ENCODE measurements at places on chromosomes 3 and 15.

- no peak for DNase-seq
These were observed 982 bp downstream of the TAGLN3 start for GRCh38 chr3:111999484-112000324.

DNA sequence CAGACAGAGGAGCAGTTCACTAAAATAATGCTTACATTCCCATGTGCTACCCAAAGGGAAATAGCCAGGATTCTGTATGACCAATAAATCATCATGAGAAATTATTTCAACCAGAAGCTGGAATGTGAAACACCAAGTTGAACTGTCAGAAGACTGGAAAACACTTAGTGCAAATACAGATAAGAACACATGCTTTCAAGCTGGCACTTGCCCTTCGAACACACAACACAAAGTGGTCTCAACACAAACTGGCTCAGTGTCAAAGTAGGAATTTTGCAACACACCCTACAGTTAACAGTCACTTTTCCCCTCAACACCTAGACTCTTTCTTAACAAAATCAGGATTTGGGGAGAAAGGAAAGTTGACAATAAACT lies 1.3 kb downstream of the FSD2 start:
- no peak for DNase-seq

- DNase-seq, result no peak
These were observed 109.6 kb downstream of the ADAMTS9 start for GRCh38 chr3:64578062-64578770.

GRCh38 chr15:74964794-74965193 lies 8.2 kb upstream of the RPP25 start:
- DNase-seq, result no peak

- no peak for DNase-seq
These were observed 169.6 kb downstream of the B3GALNT1 start for GRCh38 chr3:160935413-160936095.

- DNase-seq, result no peak
These were observed 35.2 kb downstream of the BHLHE40 start for GRCh38 chr3:5014391-5014790.

GRCh38 chr3:171688593-171688992 lies 121.7 kb downstream of the PLD1 start:
- DNase-seq, result no peak

DNA sequence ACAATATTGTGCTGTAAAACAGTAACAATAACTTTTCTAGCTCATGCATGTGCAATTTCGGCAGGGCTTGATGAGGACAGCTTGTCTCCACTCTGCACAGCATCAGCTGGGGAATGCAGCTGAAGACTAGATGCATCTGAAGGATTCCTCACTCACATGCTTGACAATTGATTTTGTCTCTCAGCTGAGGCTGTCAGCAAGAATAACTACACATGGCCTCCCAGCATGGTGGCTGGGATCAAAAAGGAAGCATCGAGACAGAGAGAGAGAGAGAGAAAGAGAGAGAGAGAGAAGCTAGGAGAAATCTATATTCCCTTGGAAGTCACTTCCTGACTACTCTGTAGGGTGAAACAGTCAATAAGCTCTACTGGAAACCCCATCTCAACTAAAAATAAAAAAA lies 487.1 kb downstream of the PLOD2 start:
- DNase-seq, result no peak

DNA sequence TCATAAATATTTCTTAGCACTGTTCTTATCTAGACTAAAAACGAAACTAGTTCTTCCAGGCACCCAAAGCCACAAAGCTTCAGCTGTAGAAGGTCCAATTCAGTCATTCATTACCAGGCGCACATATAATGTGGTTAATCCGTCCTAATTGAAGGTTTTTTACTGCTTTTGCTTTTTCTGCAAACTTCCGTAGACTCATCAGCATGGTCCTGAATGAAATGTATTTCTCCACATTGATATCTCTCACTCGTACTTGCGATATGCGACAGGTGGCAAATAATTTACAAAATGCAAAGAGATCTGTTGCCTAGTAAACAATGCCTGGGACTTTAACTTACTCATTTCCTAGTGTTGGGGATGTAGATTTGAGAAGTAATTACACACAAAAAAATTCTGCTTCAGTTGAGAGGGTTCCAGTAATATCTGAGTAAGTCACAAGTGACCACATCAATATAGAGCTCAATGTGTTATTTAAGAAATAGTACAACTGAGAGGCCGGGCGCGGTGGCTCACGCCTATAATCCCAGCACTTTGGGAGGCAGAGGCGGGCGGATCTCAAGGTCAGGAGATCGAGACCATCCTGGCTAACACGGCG lies 75.0 kb upstream of the MBNL1 start:
- DNase-seq, result peak; percentile 51

GRCh38 chr3:14810070-14810791 lies 8.5 kb upstream of the FGD5 start:
- DNase-seq, result no peak

DNA sequence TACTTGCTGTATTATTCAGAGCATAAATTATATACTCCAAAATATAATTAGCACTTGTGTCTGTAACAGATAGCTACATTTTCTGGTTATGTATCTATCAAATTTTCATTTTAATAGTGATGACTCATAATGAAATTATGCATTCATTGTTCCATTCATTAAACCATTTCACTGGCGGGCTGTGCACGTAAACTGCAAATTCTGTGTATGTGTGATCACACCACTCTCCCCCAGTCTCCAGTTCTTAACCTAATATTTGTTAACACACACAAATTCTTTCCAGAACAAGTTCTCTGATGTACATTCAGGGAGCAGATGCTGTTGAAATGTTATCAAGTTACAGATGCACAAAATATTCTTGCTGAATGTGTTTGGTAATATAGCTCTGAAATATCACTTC lies 3.8 kb upstream of the KCNMB2 start:
- no peak for DNase-seq

DNA sequence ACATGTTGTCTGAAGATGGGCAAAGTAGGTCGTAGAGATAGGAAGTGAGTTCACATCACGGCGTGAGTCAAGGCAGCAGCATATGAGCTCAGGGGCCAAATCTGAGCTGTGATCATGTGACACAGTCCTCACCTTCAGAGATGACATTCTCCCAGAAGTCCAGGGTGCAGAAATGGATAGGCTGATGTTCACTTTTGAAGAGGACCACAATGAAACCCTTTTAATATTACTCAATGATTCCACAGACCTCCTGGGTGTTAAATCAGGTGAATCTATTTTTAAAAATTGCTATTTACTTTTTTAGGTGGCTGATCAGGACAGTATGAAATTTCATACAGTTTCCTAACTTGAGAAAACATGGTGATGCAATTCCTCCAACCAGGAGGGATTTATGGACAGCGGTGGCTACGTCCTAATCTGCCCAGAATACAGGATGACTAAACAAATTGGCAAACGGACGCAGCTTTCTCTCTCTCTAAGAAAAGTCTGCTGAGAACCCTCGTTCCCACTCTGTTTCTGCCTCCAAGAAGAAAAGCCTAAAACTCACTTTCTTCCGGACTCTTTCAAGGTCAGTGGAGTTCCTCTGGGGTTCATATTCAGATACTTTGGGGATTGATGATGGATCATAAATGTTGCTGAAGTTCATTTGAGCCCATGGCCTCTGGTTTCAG lies 34.4 kb downstream of the B3GNT5 start:
- DNase-seq, result no peak

DNA sequence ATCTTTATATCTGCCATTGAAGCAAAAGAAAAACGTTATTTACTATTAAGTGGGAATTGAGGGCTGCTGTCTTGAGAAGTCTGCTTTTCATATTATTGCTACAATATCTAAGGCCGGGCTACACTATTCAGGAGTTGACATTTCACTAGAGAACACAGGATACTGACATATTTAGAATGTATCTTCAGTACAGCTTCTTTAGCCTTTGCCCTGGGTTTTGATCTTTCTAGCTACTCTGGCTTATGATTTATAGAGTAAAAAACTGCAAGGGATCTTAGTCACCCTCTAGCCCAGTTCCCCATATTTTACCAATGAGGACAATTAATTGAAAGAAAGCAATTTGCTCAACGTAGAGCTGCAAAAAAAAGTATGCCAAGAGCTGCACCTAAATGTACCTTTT lies 307.4 kb upstream of the DPPA4 start:
- DNase-seq, result no peak

- DNase-seq, result peak; percentile 53
These were observed 21.8 kb downstream of the METTL6 start for GRCh38 chr3:15405448-15406050.

DNA sequence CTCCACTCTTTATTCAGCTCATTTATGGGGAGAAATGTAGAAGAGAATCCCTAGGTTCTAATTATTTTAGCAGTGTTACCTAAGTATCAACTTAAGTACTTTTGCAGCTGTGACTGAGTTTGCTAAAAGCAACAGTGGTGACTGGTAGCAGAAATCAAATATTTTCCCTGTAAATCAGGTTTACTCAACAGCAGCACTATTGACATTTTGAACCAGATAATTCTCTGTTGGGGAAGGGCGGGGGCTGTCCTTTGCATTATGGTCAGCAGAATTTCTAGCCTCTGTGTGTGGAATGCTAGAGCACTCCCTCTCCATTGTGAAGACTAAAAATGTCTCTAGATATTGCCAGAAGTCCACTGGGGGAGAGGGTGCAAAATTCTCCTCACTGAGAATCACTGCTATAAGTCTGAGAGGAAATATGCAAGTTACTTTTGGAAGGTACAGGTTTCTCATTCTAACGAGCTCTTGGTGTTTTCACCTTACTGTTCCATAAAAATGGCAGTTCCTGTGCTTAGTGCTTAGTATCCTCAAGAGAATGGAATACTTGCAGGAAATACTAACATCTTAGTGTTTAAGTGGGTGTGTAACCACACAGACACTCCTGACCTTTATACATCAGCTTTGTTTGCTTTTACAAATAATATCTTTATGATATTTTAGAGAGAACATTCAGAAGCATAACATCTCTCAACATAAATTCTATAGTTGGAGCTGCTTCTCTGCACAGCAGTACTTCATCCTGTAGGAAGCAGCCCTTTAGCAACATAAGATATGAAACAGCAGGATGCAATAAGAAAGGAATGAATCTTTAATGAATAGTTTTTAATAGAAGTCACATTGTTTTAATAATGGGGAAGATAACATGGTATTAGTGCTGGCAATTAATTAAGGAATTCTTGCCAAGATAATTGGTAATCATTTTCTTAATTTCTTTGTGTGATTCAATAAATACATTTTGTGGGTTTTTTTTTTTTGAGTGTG lies 246.5 kb upstream of the GOLIM4 start:
- DNase-seq, result no peak

DNA sequence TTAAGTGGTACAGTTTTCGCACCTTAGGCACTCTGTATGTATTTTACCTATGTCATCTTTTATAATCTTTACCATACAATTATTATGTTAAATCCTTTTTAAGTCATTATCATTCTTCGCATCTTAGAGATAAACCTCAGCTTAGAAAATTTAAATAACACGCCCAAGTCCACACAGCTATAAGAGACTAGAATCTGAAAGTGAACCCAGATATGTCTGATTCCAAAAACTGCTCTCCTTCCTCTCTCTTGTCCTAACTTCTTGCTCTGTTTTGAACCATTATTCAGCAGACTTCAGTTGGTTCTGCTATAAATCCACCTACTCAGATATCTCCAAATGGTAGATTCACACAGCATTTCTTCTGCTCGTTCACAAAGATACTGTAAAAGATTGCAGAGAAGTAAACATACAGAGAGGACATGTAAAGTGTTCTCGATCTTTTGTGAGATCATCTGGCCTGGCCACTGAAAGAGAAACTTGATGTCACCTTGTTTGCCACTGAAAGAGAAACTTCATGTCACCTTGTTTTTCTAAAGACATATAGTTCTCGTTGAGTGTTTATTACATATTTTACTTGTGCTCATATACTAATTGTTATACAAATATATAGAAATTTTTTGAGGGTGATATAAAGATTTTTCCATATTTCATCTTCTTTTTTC lies 533.2 kb downstream of the GRM7 start:
- DNase-seq, result no peak

- DNase-seq, result no peak
These were observed 281.0 kb upstream of the NECTIN3 start for GRCh38 chr3:110790631-110791030.

GRCh38 chr3:11692532-11692813 lies 48.8 kb upstream of the VGLL4 start:
- no peak for DNase-seq

GRCh38 chr15:43552986-43553385 lies 35.6 kb downstream of the MAP1A start:
- no peak for DNase-seq

DNA sequence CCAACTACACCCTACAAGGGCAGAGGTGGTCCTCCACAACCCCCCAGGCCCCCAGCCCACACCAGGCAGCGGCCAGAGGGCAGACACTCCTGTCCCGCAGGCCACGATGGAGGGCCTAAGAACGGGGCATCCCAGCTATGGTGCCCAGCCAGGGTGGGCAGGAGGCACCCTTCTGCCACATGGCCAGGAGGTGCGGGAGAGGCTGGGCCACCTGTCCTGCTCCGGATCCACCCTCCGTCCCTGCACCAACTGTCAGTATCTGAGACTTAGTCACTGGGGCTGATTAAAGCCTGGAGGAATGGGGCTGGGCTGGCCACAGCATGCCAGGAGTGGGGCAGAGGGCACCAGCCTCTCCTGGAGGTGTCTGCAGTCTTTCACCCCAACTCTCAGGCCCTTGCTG lies 37.9 kb downstream of the TNK2 start:
- no peak for DNase-seq

DNA sequence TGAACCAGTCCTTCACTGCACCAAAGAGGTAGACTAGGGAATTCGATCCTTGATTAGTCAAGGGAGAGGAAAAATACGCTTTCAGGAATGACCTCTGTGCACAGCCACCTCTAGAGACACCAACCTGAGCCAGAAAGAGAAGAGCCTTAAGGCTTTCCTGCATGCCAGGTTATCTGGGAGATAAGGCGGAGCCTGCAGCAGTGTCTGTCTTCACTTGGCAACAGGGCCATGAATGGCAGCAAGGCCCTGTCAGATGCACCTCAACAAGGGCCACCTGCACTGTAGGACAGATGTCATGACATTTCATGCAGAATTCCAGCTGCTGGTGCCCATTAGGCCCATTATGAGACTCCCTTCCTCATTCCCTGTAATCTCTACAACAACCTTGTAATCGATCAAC lies 88.1 kb downstream of the MEX3B start:
- no peak for DNase-seq

- no peak for DNase-seq
These were observed 53.6 kb downstream of the ABHD2 start for GRCh38 chr15:89141885-89142284.

GRCh38 chr15:98599909-98600691 lies 48.2 kb upstream of the IGF1R start:
- no peak for DNase-seq

DNA sequence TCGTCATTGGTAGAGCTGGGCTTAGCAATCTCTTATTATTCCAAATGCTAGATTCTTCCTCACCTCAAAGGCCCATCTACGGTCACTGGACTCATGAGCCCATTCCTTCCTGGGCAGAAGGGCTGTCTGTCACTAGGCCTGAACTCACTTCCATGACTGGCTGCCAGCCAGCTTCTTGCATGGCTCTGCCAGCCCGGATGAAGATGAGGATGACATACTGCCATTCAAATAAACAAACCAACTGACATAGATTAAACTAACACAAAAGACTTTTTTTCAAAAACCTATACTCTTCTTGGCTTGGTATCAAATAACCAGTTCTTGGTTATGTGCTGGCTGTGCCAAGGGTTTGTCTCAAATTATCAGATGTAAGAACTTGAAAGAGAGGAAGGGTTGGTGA lies 23.8 kb downstream of the ISL2 start:
- DNase-seq, result no peak

- peak; percentile 80 for DNase-seq
These were observed 676 bp downstream of the QRICH1 start for GRCh38 chr3:49092938-49093852.

GRCh38 chr3:179510496-179510895 lies 52.2 kb upstream of the ACTL6A start:
- DNase-seq, result no peak

Measured in hematopoietic multipotent progenitor cell treated with erythropoietin and hydrocortisone succinate and interleukin-3 and kit ligand, for 15 days (in vitro differentiated cells).